C1 segment of cervical spinal cord (tissue), 14 donors: ENCODE measurements at places on chromosomes 7 and 10.

DNA sequence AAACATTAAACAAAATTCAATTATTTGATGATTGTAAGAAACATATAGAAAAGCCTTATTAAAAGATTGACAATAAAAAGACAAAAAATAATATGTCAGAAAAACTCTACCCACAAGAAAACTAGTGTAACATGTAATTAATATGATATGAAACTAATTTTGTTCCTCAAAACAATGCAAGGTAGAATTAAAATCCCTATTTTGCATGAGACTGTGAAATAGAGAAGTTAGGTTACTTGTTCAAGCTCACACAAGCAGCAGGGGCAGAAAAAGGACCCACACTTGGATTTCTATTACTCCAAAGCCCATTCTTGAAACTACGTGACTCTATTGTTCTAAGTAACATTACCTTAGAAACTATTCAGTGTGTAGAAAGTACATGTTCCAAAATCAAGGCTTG is 96.4 kb downstream of the KCNMA1 start:
- DNase-seq = no peak

DNA sequence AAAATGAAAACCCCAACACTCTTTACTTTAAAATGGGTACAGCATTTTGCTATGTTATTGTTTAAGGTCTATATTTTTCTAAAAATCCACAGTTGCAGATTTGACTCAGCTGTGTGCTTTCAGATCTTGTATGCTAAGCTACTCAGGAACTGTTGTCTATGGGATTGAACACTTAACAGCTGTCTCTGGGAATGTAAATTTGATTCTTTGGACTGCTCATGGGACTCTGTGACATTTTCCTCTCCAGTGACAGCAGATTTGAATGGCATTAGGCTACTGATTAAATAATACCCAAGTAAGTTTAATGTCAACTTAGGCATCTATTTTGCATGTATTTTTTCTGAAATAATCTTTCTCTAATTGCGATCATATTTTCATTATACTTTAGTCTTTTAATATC is 1.7 kb upstream of the CD36 start:
- DNase-seq = no peak

DNA sequence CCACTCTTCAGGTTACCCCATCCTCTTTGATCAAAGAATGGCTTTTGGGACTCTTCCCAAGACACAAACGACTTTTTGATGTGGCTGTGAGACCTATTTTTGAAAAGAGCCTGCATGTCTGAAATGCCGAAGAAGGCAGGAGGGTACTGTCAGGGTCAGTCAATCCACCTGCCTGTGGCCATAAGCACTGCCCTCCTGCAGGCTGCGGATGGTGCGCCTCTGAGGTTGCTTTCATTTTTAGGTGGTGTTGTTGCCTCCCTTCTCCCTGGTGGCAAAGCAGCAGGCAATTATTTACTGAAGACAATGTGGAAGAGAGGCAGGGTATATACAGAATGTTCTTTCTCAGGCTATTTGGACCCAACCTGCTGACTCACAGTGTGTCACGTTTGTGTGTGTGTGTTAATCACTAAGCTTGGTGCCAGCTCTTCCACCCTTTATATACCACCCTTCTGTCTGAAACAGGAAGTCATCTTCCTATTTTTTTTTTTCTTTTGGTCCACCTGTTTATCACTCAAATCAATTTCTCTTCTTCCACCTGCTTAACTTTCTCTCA is 1421.2 kb upstream of the CELF2 start:
- no peak for DNase-seq

- no peak for DNase-seq
Observed at GRCh38 chr10:18008986-18009385, 57.3 kb downstream of the SLC39A12 start.

GRCh38 chr10:43396928-43397624 is 11.9 kb downstream of the HNRNPF start:
- no peak for DNase-seq

DNA sequence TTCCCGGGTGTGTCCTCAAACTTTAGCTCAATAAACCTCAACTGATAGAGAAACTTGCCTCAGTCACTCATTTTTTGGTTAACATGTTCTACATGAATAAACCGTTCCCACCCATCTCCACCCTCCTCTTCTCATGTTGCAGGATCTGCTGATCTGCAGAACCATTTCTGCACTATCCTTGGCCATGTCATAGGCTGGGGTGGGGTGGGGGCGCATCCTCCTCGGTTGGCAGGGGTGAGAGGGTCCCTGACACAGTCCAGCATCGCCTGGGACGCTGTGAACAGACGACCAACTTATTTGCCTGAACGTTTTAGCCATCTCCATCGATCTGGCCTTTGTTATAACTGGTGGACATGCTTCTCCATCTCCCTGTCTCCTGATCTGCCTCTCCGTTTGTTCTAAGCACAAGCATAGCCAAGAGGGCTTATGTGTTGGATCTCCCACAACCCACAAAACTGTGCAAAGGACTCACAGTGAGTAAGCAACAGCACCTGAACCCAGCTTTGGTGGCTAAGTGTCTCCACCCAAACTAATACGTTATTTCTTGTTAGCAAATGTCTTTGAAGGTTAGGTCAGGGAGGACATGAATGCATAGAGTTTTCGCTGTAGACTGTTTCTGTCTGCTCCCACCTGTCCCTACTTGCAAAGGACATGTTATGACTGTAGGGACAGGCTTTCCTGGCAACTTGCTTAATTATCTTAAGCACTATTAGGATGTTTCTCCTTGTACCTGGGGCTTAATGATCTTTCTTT is 51.7 kb downstream of the PRKCQ start:
- no peak for DNase-seq

- no peak for DNase-seq
Observed at GRCh38 chr7:26160896-26161295, 8.9 kb downstream of the NFE2L3 start.

GRCh38 chr7:152551304-152552036 is 115.7 kb upstream of the KMT2C start:
- DNase-seq = no peak

GRCh38 chr7:50355817-50356178 is 51.3 kb downstream of the IKZF1 start:
- DNase-seq = no peak

DNA sequence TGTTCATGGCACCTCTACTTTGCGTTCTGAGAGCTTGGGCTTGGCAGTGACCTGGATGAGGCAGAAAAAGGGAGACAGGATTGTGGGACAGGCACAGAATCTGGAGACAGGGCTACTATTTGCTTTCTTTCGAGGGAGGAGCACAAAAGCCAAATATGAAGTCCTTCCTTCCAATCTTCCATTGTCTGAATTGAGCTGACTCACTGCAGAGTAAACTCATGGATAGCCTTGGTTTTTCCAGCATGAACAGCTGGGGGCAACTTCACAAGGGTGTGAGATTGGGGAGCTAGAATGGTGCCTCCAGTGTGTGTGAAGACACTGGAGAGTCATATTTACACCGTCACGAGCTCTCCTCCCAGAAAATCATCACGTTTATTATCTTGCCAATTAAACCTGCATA is 55.6 kb upstream of the NRP1 start:
- DNase-seq = no peak

GRCh38 chr10:91643700-91644099 is 10.8 kb upstream of the PPP1R3C start:
- no peak for DNase-seq

DNA sequence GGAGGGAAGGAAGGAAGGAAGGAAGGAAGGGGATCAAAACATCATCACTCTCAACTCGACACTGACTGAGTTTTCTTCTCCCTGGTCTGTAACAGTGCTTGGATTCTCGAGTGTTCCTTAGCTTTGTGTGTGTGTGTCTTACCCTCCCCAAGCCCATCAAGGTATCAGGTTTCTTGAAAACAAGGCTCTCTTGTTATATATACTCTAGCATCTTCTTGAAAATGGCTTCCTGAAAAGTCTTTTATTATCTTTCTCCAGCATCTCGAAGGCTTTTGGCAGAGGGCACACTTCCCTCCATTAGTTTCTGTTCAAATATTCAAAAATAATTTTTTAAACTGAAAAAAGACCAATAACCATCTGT is 13.4 kb downstream of the SERPINE1 start:
- DNase-seq = no peak

GRCh38 chr7:149093228-149093627 is 2.7 kb upstream of the ZNF786 start:
- DNase-seq = no peak
